DND-41 (cell line): ENCODE measurements at places on chromosomes 6 and 20.

DNA sequence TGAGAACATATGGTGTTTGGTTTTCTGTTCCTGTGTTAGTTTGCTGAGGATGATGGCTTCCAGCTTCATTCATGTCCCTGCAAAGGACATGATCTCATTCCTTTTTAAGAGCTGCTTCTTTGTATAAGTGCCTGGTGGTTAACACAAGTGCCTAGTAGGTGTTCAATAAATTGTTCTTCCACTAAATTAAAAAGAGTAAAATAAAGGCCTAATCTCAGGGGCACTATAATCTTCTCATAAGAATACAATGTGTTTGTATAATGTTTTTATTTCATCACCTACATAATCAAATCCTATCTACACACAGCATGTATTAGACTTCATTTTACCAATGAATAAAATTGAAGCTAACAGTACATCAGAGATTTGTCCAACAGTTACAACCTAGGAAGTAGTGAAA is 252.7 kb downstream of the KHDC1L start:
- no peak for DNase-seq

- no peak for DNase-seq
Measured at GRCh38 chr6:138662471-138662870, 111.1 kb upstream of the CCDC28A start.

DNA sequence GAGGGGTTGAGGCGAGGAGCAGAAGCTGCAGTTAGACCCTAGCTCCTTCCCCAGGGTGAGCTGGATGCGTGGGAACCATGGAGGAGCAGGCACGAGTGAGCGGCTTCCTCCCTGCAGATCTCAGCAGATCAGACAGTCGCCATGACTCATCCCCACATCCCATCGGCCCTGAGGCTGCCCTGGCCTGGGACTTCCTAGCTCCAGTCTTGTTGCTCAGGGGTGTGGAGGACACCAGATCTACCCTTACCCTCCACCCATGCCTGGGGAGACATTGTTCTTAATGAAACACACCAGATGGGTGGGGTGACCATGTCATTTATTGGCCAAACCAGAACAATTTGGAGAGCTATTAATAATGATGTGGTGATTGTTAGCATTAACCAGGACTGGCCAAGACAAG is 36.3 kb upstream of the TGM2 start:
- no peak for DNase-seq

DNA sequence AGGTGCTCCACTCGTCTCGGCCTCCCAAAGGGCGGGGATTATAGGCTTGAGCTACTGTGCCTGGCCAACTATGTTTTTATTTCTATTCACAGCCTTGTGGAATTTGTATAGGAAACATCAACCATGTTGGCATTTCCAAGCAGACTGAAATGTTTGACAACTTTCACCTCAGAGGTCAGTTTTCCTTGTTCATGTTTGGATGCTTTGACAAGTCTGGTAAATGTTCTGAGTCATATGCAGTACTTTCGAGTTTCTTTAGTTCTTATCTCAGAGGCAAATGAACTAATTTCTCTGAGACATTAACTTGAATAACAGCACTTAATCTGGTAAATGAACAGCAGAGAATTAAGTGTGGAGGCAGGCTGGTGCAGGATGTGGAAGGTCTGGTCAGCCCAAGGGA is 373.4 kb upstream of the SYNCRIP start:
- no peak for DNase-seq
